B cell (primary cell): ENCODE measurements at places on chromosomes 3 and 15.

- no peak for DNase-seq
Measured at GRCh38 chr3:142447301-142447851, 461 bp downstream of the XRN1 start.

DNA sequence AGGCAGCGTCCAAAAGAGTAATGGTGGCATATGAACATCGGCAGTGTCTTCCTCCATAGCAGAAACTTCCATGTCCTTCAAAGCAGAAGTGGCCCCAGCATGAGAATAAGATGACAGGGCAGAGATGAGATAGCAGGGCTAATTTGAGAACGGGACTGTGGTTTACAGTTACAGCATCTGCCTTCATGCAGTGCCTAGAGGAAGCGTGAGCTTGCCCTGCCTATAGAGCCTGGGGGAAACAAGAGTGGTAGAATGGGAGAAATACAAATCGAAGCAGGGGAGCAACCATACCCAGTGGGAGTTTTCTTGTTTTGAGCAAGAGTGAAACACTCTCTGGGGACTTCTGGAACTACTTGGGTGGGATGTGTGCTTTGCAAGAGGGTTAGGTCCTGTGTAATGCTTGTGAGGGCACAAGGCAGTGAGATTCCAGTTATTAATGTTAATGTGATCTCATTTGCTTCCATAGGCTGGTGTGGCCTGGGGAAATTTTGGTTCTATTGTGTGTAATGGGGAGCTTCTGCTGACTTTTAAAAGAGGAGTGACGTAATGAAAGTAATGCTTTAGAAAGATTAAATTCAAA is 616.9 kb downstream of the ZIC1 start:
- no peak for DNase-seq

DNA sequence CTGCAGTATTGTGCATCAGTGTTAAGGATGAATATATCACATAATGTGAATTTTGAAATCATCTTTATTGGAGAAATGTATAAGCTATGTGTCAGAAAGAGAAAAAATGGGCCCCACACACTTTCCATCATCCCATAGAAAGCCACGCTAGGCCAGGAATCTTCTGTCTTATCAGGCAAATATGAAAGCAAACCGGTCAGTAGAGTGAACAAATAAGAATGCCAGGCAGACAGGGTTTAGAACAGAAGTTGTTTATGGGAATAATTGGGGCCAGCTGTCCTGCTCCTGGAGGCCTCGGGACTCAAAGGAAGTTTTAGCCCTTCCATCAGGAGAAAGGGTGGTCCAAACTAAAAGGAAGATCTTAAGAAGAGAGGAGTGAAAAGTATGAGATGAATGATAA is 39.5 kb downstream of the ZNF280D start:
- DNase-seq = no peak

DNA sequence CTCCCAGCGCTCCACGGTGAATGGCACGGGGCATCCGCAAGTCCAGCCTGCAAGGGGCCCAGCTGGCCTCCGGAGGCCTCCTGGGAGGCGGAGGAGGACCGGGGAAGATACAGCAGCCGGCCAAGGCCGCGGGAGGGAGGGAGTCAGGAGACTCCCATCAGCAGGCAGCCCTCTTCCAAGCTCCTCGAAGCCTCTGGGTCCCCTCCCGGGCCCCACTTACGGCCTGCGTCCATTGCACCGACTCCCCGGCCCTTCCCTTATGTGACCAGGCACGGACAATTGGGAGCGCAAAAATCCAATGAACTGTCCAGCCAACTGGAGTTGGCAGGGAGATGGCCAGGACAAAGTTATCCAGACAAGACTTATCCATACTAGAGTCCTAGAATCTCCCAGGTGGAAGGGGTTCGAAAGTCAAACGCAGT is 668 bp downstream of the MFGE8 start:
- DNase-seq = no peak

DNA sequence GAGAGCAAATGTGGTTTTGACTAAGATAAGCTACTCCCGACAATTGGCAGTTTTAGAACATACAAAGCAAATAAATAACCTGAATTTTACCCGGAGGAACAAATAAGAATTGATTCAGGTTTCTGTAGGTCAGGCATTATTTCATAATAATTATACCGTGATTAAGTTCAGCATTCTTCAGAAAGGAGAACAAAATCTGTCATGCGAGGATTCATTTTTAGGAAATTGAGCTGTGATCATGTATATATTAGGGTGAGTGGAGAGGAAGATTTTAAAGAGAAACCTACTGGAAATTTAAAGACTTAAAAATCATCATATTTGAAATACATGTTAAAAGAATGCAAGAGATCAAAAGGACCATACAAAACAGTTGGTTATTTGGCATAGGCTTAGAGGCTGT is 20.5 kb downstream of the ZNF609 start:
- no peak for DNase-seq

DNA sequence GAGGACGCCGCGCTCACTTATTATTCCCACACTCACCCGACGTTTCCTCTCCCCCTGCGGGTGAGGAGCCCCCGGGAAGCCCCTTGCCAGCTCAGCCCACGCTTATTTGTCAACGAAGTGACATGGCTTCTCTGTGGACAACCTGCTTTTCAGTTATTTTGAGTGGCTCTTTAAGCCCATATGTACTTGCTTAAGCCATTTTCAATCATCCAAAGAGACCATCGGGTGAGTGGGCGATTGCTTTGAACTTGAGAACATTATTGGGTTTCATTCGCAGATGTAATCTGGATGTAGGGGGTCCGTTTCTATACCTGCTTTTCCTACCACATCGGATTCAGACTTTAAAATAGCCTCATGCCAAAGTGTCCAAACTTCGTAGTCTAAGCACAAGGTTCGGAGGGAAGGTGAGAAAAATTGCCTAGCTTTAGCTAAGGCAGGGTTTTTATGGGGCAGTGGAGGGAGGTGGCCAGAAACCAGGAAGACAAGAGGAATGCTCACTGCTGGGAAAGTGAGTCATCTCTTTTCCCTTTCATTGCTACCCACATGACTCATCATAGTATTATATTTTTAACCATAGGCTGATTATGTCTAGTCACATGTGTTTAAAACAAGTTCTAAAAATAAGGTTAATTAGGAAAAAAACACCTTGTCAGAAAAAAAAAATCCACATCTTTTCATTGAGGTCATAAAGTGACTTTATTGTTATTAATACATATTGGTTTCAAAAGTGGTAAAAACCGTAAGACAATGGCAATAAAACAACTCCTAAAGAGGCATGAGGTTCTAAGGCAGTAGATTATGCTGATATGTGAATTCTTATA is 773.1 kb upstream of the NR2F2 start:
- no peak for DNase-seq

GRCh38 chr15:37368961-37369360 is 268.6 kb upstream of the MEIS2 start:
- DNase-seq = no peak

GRCh38 chr15:64236156-64236894 is 73.5 kb upstream of the PPIB start:
- DNase-seq = no peak

- DNase-seq = no peak
Measured at GRCh38 chr3:193805448-193805847, 212.4 kb downstream of the OPA1 start.

DNA sequence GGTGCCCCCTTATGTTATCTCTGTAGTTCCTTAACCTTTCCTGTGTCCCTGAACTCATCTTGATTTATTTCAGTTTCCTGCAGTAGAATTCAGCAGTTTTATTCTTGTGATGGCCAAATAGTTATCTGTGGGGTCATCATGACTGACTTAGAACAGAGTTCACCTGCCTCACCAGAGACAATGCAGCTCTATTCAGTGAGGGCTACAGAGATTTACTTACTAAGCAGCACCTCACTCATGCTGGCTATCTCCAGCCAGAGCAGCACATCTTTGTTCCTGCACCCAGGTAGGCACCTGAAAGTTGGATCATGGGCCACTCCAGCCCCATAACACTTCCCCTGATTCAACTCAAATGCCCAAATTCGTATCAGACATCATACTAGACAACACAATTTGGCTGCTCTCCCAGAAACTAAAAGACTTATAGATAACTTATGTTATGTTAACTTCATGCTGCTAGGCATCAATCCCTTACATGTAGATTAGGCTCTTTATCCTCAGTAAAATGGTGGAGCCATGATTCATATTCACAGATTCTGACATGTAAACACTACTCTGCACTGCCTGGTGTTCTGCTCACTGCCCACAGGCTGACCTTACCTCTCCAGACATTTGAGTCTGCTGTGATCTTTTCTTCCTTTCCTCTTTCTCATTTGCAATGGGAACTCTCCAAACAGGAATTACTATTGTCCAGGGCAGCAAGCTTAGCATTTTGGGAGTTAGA is 9.3 kb upstream of the GOLGB1 start:
- no peak for DNase-seq

DNA sequence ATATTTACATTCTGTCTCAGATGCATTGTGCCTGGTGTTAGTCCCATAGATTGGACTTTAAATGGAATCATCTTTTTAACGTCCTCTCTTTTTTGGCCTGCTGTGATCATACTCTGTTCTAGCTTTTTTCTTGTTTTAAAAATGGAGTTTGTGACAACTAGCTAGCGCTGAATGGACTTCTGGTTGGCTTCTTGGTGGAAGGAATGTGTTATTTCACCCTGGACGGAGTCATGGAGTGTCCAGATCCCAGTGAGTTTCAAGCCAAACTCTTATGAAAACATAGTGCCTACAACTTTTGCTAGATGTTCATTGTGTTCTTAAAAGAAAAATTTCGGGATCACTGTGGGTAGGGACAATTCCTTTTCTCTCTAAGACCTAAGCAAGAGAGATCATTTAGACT is 192.6 kb downstream of the TCF12 start:
- no peak for DNase-seq

DNA sequence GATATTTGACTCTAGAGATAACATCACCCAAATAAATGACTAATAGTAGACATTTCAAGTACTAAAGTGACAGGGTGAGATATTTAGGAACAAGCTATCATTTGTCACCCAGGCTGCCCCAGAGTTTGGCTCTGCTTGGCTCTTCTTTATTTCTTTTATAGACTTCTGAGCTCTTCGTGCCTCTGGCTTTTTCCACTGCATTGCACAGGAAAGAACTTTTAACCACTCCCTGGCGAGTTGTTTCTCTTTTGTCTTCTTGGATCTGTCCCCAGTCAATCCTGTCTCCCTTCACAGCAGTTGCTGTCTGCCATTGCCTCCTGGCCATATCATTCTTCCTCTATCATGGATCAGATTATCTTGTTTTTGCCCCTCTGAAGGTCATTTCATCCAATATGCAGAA is 339.2 kb upstream of the DCBLD2 start:
- DNase-seq = no peak

GRCh38 chr3:126338790-126339288 is 18.4 kb downstream of the KLF15 start:
- no peak for DNase-seq

DNA sequence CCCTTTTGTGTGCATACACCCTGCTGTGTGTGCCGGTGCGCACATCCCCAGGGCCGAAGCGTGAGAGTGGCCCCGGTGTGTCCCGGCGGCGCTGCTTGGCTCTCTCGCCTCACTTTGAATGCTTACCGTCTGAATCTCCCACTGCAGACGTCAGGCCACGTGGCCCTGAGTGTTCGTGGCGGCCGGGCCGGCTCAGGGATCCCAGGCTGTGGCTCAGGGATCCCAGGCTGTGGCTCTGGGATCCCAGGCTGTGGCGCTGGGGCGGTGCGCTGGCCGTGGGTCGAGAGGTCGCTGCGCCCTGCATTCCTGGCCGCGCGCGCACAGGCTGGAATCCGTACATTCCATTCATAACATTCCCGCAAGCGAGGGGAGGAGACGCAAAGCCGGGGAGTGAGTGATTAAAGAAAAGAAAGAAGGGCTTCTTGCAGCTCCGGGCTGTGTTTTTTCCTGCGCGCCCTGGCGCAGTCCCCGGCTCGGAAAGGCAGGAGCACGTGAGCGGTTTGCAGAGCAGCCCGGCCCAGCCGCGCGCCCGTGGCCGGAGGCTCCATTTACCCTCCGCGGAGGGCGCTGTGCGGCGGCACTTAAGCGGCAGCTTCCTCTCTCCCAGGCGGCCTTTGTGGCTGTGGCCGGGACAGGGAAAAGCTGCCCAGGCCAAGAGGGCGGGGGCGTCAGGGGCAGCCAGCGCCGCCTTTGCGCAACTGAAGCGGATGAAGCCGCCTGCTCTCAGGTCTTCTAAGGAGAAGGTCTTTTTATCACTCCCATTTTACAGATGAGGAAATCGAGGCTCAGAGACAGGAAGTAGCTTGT is 87.0 kb upstream of the ALDH1L1 start:
- no peak for DNase-seq

DNA sequence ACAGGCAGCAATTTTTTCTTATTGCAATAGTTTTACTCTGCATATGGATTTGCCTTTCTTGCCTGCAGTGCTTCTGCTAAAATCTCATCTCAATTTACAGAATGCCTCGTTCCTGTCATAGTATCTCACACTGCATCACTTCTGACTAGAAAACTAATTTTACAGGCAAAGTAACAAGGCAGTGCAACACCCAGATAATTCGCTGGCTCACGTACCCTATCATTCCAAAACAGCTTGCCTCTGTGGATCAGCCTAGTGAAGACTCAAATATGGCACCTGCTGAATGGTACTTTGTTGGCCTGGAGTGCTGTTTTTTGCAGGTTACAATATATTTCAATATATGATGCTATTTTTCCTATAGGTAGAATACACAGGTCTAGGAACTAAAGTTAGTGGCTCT is 5.3 kb downstream of the EIF5A2 start:
- no peak for DNase-seq

- no peak for DNase-seq
Measured at GRCh38 chr3:119697394-119697793, 5.4 kb upstream of the CFAP91 start.

DNA sequence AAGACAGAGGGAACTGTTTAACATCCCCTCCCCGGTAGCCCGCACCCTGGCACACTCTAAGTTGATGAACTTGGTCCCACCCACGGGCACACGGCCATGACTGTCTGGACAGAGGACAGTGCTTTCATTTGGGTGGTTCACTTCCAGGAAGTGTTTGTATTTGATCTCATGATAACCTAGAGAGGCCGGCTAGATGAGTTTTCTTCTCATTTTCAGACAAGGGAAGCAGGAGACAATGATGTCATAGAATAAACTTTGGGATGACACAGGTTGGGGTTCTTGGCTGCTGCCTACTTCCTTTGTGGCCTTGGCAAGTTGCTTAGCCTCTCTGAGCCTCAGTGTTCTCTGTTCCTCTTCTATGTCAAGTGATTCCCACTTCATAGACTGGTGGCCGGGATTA is 16.1 kb upstream of the LYSMD4 start:
- DNase-seq = no peak

GRCh38 chr3:49733551-49733950 is 9.8 kb upstream of the GMPPB start:
- no peak for DNase-seq

GRCh38 chr3:32422943-32423342 is 31.3 kb downstream of the CMTM7 start:
- no peak for DNase-seq
